ENCODE measurements at places on chromosomes 1 and 21.

- DNase-seq, result no peak
Measured at GRCh38 chr21:36396325-36396724, 11.1 kb downstream of the CHAF1B start.

DNA sequence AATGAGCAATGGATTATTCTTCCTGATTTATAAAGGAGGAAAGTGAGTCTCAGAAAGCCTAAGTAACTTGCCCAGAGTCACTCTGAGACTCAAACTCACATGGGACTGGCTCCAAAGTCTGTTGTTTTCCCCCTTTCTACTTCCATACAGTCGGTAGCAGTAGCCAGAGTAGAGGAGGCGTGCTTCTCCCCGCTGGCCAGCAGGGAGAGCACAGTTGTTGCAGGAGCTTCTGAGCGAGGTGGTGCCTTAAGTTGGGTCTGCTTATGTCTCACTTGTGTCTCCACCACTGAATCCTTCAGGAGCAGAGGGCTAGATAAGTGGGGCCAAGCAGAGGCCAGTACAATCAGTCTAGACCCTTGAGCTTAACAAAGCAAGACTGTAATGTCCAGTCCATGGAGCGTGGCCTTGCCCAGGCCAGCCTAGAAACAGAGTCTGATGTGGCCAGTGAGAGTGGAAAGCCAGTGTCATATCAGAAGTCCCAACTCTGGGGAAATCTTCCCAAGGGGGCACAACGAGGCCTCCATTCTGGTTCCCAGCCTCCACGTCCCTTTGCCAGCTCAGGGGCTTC is 181.9 kb downstream of the ZSCAN20 start:
- no peak for DNase-seq

GRCh38 chr1:70048336-70049094 is 156.9 kb downstream of the LRRC40 start:
- DNase-seq, result no peak

GRCh38 chr1:55380355-55380970 is 165.3 kb upstream of the USP24 start:
- no peak for DNase-seq

DNA sequence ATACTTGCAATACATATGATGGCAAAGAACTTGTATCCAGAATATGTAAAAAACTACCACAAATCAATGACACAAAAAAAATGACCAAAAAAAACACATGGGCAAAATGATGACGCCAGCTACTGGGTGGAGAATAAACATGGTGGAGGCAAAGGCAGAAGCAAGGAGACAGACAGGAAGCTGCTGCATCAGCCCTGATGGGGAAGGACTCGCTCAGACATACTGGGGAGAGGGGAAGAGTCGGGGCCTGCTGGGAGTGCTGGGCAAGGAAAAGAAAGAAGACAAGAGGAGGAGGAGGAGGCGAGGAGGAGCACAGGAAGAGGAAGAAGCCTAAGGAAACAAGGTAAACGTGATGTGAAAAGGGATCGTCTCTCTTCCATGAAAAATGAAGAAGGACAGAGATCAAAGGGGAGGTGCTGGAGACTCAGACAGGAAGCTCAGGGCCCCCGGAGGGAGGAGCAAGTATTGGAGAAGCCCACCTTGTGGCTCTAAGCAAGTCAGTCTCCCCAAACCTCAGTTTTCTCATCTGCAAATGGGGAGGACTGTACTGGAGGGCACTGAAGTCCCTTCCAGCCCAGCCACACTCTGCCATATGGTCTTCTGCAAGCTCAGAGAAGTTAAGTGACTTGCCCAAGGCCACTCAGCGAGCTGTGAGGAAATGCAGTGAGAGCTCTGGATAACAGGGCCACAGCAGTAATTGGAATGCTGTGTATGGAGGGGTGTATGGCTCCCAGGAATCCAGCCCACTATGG is 24.2 kb downstream of the OLFML2B start:
- DNase-seq, result no peak

GRCh38 chr1:207172885-207173284 is 68.9 kb downstream of the C4BPA start:
- DNase-seq, result no peak

- DNase-seq, result no peak
Measured at GRCh38 chr21:16651956-16652355, 860.9 kb upstream of the CXADR start.

DNA sequence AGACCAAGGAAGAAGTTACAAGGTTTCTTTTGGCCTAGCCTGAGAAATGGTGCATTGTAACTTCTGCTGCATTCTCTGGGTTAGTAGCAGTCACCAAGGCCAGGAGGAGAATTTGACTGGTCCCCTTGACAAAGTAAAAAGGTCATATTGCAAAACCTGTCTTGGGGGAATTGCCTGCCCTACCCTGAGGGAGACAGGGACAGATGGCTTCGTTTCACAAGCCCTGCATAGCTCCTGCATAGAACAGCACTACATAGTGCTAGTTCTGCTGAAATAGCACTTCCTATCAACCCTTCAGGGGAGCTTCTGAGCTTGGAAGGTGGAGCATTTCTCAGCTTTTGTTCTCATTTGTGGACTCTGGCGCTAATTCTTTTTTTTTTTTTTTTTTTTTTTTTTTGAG is 20.4 kb upstream of the AK2 start:
- DNase-seq, result no peak

DNA sequence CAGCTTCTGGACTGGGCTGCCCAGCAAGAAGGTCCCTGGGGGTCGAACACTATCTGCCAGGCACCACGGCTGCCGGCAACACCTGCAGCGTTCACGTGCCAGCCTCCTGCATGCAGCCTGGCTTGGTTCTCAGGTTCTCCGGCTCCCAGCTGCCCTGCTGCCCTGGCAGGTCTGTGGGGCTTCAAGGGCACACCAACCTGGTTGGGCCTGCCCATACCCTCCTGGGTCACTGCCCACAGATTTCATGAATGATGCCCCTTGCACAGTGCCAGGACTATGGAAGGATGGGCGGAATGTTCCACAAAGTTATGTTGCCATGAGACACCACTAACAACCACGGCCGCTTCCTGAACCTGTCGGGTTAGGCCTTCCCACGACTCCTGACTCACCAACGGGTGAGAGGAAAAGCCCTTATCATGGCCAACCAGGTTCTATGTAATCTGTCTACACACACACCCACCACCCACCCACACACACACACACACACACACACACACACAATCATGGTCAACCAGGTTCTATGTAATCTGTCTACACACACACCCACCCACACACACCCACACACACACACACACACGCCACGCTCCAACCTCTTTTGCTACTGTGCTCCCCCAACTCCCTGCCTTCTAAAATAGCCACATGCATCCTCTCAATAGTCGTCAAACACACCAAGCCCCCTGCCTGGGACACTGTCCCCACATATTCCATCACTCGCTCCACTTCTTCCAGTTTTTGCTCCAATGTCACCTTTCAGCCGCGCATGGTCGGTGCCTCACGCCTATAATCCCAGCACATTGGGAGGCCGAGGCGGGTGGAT is 32.2 kb downstream of the HSPG2 start:
- no peak for DNase-seq

DNA sequence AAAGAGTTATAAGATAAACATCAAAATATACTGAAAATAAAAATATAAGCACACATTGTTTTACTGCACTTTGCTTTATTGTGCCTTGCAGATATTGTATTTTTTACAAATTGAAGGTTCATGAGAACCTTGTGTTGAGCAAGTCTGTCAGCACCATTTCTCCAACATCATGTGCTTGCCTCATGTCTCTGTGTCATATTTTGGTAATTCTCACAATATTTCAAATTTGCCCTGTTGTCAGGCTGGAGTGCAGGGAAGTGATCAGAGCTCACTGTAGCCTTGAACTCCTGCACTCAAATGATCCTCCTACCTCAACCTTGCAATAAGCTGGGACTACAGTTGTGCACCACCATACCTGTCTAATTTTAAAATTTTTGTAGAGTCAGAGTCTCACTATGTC is 21.3 kb upstream of the CNIH3 start:
- no peak for DNase-seq

DNA sequence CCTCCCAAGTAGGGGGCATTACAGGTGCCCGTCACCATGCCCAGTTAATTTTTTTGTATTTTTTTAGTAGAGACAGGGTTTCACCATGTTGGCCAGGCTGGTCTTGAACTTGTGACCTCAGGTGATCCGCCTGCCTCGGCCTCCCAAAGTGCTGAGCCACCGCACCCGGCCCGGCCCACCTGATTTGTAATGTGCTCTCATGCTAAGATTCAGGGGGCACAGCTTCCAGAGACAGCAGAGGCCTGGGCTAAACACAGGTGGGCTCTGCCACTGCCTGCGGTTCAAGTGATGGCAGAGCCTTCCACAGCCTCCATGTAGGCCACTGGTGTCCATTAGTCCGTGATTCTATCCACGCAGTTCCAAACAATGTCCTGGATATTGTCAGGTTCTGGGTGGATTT is 98.4 kb downstream of the PDE9A start:
- no peak for DNase-seq

- no peak for DNase-seq
Measured at GRCh38 chr21:41048145-41048544, 119.8 kb upstream of the BACE2 start.

Measured in left renal cortex interstitium (tissue), 4 donors.